ENCODE measurements at places on chromosomes 4 and X. TPM values are rescaled to one million over a fixed set of nuclear protein-coding genes. Genes with fewer than 3 reads are reported as not detected.

DNA sequence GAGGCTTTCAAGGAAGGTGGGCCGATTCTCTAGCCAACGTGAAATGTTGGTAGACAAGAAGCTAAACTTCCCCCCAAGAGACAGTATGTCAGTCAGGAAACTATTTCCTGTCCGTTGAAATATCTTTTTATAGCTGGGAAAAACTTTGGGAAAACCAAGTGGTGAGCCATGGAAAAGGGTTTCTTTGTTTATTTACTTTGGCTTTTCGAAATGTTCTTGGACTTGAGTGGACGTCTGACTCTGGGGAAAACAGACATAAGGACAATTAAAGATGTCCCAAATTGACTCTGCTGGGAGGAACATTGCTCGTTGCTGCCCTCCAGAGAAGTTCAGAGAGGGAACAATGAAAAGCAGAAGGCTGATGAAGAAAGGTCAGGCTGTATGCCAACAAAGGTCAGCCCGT lies 295.4 kb downstream of the RAPGEF2 start:
- DNase-seq, result peak; percentile 79

- DNase-seq, result no peak
Observed at GRCh38 chr4:135204311-135204710, 1002.7 kb upstream of the PABPC4L start.

DNA sequence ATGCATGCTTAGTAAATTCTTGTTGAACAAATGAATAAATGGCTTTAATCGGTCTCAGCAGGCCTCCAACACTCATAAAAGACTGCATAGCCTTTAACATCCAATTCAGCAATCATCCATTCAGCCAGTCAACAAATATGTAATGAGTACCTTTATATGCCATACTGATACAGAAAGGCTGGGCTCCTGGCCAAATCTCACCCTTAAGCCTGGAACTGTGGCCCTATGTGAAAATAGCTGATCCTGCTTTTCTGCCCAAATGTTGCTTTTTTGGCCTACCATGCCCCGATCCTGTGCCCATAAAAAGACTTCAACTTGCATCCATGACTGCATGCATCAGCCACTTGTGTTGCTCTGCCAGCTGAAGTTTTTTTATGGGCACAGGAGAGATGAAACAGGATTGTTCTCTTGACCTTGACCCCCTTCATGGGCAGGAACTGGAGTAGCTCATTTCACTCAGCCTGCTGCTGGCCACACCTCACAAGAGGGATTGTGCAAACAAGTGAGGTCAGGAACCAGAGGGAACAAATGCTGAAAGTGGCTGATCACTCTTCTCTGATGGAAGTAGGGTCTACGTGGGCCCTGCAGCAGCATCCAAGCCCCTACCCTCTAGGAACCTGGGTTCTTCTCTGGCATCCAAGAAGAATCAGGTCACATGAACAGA lies 75.6 kb downstream of the NPY1R start:
- DNase-seq, result no peak

The MAGEE2 gene
- not detected for total RNA-seq

The ZAR1 gene
- total RNA-seq, result not detected

The IL2 gene
- total RNA-seq, result not detected

GRCh38 chr4:107972605-107973004 lies 17.1 kb upstream of the HADH start:
- no peak for DNase-seq

- peak; percentile 80 for DNase-seq
Observed at GRCh38 chr4:89737888-89738287, 99.1 kb downstream of the SNCA start.

DNA sequence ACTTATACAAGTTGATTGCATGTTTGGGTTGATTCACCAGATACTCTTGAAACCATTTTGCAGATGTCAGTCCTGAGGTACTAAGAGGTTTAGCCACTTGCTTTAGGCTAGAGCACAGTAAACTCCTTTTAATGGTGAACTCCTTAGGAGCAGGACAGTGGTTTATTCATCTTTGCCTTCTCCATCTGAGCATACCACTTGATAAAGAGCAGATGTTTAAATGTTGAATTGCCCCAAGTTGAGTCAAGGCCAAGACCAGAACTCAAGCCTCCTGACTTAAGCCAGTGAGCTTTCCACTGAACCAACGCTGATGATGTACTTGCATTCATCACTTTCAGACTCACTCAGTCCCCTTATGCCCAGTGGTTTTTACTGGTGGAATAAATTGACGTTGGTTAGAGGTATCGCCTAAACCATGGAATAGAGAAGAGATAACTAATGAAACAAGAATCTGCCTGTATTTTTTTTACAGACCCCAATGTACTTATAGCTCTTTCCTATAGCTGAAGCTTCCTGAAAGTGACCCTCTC lies 7.5 kb downstream of the DAPP1 start:
- DNase-seq, result no peak

The CDKL2 gene
- 0.15 TPM for total RNA-seq

The SLC6A14 gene
- total RNA-seq, result not detected

The C4orf36 gene
- 0.12 TPM for total RNA-seq

- no peak for DNase-seq
Observed at GRCh38 chr4:155140889-155141288, 67.5 kb upstream of the NPY2R start.

GRCh38 chr4:85942107-85942506 lies 417.7 kb downstream of the MAPK10 start:
- DNase-seq, result no peak

DNA sequence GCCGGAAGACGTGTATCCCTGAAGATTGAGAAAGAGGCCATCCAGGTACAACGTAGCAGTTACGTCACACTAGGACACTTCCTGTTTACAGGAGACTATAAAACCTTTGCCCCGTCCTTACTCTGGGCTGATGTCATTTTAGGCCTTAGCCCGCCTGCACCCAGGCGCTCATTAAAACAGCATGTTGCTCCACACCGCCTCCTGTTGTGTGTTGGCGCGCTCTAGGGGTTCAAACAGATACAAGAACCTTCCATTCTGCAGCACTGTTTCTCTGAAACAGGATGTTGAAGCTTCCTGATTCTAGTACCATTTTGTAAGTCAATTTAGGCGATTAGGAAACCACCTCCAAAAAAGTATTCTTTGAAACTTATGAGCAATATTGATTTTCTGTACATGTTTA lies 722.1 kb downstream of the PCDH7 start:
- DNase-seq, result no peak

GRCh38 chr4:14247767-14248166 lies 620.2 kb upstream of the BOD1L1 start:
- DNase-seq, result no peak

DNA sequence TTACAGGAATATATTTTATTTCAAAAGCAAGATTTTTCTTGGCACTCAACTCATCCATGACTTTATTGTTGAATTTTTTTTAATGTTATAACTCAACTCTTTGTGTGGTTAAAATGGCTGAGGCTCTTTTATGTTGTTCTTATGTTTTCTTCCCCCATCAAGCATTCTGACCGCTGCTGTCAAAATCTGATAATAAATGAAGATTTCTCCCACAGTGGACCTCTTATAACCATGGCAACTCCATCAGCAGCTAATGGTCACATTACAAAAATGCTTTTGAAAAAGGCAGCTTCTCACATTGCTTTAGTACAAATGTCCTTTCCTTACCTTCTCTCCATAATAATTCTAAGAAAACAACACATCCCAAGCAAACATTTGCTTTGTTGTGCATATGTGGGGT lies 96.0 kb upstream of the ATOH1 start:
- no peak for DNase-seq

The ADGRG4 gene
- 0.02 TPM for total RNA-seq

The TDO2 gene
- total RNA-seq, result 5.7 TPM

DNA sequence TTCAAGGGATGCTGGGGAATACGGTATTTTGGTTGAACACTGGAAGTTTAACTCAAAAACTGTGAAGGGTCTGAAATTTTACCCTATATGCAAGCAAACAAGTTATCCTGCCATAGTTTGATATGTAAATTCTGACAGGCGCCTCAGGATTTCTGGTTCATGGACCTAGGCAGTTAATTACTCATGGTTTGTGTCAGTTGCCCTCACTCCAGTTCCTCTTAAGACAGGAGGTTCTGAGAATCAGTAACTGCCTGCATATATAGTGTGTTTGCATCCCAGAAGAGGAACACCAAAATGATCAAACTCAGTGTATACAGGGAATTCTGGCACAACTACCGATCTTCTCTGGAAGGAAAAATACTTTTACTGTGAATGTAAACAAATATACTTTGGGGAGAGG lies 360.4 kb upstream of the NWD2 start:
- no peak for DNase-seq

- peak; percentile 64 for DNase-seq
Observed at GRCh38 chrX:2188330-2188792, 312.4 kb downstream of the DHRSX start.

DNA sequence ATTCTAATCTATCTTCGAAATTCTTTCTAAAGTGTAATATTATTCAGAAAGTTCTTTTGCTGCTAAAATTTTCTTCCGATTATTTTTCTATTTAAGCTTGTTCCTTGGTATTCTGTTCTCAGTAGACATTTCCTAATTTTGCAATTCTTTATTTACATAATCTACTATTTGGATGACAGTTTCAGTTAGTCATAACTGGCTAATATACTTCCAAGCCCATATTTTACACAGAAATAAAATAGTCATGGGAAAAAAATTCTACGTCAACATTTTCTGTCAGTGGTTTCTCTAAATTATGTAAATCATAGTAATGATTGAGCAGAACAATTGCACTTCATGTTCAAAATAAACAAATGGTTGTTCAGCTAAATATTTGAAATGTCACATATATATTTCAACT lies 178.0 kb upstream of the ANKRD50 start:
- peak; percentile 5 for DNase-seq

DNA sequence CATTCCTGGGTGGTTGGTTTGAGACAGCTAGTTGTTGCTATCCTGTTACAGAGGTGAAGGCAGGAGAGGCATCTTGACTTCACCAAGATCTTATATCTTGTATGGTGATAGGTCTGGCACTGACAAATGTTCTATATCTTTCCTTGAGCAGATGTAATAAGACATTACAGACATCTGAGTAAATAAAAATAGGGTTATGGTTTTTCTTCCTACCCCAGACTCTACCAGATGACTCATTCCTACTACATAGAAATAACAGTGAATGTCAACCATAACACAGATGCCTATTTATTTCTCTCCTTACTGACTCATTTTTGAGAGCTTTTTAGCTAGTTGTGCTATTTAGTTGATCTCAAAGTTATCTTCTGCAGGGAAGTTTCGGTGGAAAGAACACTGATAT lies 21.9 kb downstream of the HNRNPH2 start:
- peak; percentile 69 for DNase-seq

The RTL5 gene
- 0.12 TPM for total RNA-seq

The ASB5 gene
- total RNA-seq, result 0.57 TPM

DNA sequence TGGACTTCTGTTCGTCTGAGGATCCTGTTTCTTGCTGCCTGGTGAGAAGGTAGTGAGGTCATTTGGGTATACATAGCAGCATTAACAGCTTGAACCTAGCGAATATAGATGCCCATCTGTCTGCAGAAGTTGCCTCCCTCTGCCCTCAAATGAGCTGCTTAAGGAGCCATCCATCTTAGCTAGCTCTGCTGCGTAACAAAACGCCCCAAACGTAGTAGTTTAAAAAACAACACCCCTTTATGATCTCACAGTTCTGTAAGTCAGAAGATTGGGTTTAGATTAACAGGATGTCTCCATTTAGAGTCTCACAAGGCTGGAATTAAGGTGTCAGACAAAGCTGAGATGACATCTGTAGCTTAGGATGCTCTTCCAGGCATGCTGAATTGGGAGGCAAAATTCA lies 185.3 kb downstream of the DHRSX start:
- no peak for DNase-seq

DNA sequence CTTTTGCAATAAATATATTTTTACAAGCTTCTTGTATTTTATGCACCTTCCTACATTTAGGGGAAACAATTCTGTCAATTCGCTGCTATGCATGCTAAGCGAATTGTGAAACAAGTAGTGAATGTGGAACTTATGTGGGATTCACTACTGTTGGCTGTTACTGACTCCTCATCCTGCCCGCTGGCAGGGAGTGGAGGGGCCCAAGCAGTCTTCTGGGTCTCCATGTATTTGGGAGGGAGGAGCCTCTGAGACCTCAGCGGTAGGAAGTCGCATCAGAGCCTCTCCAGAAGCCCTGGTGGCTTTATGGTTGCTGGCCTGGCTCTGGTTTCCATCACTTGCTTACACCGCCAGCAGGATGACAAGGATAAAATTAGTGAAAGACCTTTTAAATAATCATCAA lies 3.7 kb upstream of the SETD7 start:
- no peak for DNase-seq

DNA sequence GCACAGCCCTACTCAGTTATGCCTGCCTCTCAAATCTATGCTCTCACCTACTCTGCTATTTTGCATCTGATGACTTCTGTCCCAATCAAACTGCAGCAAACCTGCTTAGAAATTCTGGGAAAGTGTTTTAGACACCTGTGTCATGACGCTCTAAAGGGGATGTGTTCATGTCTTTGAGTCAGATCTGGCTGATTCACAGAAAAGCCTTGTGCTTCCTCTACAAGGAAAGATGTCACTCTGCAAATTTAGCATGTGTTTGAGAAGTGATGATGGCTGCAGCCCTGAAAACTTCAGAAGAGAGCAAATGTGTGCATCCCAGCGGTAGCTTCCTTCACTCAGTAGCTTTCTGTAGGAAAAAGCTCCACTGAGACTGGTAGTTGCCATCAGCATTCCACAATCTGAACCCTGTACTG lies 235.4 kb downstream of the MGST2 start:
- no peak for DNase-seq

GRCh38 chr4:38086849-38087226 lies 126.6 kb downstream of the PTTG2 start:
- no peak for DNase-seq

GRCh38 chrX:103626855-103627254 lies 1.9 kb upstream of the TCEAL1 start:
- peak; percentile 48 for DNase-seq

GRCh38 chr4:96827086-96827485 lies 987.2 kb downstream of the PDHA2 start:
- DNase-seq, result no peak

- no peak for DNase-seq
Observed at GRCh38 chr4:57081651-57082621, 28.2 kb downstream of the IGFBP7 start.

DNA sequence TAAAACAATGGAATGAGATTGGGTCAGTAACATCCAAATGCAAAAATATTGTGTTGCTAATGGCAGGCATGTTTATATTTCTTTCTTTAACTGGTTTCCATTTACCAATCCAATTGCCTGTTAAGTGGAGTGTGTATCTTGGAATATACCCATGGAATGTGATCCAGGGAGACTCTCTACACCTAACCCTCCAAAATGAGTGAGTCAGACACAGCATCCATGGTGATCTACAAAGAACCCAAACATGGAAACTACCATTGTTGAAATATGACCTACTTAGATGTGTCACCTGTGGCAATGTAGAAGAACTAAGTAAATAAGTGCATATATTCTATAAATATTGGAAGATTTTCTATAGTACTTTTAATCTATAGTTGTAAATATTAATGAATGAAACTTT lies 110.3 kb downstream of the AREG start:
- DNase-seq, result peak; percentile 92

The CNGA1 gene
- not detected for total RNA-seq

DNA sequence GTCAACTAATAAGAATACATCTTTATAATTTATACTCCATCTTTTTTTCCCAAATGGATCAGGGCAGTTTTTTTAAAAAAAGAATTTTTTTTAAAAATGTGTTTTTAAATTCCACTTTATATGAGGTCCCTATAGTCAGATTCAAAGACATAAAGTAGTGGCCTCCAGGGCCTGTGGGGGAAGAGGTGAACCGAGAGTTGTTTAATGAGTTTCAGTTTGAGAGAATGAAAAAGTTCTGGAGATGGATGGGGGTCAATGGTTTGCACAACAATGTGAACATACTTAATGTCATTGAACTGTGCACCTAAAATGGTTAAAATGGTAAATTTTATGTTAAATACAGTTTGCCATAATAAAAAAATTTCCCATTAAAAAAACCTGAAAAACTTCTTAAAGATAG lies 53.8 kb downstream of the ZNF827 start:
- no peak for DNase-seq

Data from M059J (cell line).